ENCODE measurements at places on chromosomes 12 and 14. TPM values are rescaled to one million over a fixed set of nuclear protein-coding genes. Genes with fewer than 3 reads are reported as not detected.

The SOAT2 gene
- polyA plus RNA-seq = 0.21 TPM

The CCDC184 gene
- 1.6 TPM for polyA plus RNA-seq

The SLC6A12 gene
- polyA plus RNA-seq = 3.9 TPM

The CARMIL3 gene
- polyA plus RNA-seq = 0.98 TPM

The TMEM119 gene
- polyA plus RNA-seq = not detected

The CIROP gene
- not detected for polyA plus RNA-seq

The SLC6A13 gene
- polyA plus RNA-seq = 0.20 TPM

The KRT77 gene
- polyA plus RNA-seq = not detected

The DNAJC22 gene
- 18.0 TPM for polyA plus RNA-seq

The JPH4 gene
- polyA plus RNA-seq = not detected

The FIGNL2 gene
- polyA plus RNA-seq = 0.46 TPM

The SYNDIG1L gene
- polyA plus RNA-seq = not detected

The RTL1 gene
- 0.03 TPM for polyA plus RNA-seq

The BIN2 gene
- 0.08 TPM for polyA plus RNA-seq

The GALNT9 gene
- 2.1 TPM for polyA plus RNA-seq

The MSI1 gene
- polyA plus RNA-seq = 1.4 TPM

DNA sequence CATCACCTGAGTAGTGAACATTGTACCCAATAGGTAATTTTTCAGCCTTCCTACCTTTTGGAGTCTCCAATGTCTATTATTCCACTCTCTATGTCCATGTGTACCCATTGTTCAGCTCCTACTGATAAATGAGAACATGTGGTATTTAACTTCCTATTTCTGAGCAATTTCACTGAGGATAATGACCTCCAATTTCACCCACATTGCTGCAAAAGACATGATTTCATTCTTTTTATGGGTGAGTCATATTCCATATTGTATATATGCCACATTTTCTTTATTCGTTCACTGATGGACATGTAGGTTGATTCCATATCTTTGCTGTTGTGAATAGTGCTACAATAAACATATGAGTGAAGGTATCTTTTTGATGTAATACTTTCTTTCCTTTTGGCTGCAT lies 16.4 kb upstream of the BTG1 start:
- no peak for DNase-seq

DNA sequence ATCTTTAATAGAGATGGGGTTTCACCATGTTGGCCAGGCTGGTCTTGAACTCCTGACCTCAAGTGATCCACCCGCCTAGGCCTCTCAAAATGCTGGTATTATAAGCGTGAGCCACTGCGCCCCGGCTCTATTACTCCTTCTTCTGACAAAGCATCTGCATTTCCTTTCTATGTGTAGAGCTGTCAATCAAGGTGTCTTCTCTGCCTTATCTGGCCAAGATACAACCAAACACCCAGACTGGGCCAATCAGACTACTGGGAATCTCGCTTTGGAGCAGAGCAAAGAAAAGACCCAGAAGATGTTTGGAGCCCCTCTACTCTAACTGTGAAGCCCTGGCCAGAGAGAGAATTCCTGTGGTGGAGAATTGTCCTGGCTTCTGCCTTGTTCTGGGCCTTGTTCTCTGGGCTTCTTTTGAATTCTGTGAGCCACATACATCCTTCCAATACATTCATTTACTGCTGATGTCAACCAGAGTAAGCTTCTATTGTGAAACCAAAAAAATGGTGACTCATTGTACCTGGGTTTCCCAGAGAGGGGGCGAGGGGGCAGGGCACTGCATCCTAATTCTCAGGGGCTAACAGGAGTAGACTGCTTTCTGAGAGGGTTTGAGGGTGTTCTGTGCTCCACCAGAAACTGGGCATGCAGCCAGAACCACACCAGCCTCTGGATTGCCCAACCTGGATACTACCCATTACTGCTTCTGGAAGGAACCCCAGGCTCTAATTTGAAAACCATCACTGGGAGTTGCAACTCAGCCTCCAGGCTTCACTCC lies 18.8 kb upstream of the FLVCR2 start:
- DNase-seq = peak; percentile 70

DNA sequence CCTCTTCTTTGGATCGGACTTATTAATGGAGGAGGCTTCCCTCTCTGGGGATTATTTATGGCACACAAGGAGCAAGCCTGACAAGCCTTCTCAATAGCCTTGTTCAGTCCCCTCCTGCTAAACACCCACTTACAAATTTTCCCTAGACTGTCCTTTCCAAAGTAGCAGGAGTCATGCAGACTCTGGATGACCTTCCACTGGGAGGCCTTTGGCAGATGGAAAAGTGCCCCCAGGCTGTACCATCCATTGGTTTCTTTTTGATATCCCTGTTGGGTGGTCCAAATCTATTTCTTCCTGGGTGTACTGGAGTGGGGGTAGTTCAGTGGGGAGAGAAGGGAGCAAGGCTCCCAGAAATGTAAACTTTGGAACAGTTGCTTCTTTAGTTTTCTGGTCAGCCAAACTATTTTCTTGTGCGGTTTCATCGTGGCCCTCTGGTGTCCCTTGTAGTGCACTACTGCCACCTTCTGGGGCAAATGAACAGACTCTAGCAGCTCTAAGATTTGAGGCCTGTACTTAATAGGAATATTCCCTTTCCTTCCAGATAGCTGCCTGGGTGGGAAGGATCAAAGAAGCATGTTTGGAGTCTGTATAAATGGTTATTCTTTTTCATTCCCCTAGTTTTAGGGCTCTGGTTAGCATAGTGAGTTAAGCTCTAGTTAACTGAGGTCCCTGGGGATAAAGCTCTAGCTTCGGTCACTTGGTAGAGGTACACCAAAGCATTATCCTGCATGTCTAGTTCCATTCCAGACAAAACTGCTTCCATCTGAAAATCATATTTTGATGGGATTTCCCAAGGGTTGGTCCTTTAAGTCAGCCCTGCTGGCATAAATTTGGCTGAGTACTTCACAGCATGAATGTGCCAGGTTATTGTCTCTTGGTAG lies 409.5 kb downstream of the SLC6A15 start:
- DNase-seq = peak; percentile 25

DNA sequence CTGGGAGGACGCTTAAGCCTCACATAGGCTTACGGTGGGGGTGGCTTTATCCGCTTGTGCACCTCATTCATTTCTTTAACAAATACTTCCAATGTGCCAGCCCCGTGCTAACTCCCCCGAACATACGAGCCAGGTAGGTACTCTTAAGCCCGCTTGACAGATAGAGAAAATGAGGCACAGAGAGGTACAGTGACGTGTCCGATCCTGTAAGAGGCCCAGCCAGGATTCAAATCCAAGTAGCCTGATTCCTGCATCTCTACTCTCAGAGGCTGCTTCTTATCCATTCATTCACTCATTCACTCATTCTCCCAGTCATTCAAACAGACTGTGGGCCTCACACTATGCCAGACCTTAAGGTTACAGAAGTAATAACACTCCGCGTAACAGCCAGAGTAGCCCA lies 477 bp downstream of the OAS3 start:
- peak; percentile 24 for DNase-seq

GRCh38 chr14:100777366-100777817 lies 48.5 kb upstream of the MEG3 start:
- DNase-seq = no peak

DNA sequence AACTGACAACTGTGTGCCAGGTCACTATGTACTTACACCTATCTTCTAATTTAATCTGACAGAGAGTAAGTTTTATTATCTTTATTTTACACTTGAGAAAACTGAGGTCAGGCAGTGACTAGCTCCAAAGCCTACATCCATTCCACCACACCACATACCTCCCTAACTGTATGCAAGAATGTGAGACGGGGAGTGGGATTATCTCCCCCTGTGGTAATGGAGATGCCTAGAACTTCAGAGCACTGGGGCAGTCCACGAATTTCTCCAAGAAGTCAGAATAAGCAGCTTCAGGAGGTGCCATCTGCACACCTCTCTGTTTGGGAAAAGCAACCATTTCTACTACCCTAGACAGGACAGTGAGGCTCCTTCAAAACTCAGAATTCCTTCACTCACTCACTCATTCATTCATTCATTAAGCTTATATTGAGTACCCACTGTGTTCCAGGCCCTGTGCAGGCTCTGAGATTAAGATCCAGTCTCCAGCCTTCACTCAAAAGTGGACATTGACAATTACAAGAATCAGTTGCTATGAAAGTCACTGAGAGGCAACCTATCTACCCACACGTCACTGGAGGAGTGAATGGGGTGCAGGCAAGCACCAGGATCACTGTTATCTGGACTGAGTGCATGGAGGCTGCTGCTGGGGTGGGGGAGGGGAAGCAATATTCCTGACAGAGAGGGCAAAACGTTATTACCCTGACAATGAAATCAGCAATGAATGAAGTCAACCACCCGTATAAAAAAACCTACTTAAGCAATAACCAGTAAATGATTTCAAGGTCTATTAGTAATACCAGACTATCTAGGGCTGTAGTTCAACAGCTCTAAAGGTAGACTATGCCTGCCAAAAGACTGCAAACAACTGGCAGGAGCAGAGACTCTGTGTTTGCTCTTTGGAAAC lies 18.0 kb downstream of the SLC7A7 start:
- no peak for DNase-seq

- DNase-seq = peak; percentile 51
Measured at GRCh38 chr12:124542021-124542949, 25.1 kb downstream of the NCOR2 start.

- DNase-seq = no peak
Measured at GRCh38 chr14:57375156-57375555, 15.2 kb upstream of the NAA30 start.

- no peak for DNase-seq
Measured at GRCh38 chr12:29278673-29279420, 102.1 kb downstream of the ERGIC2 start.

GRCh38 chr12:25184132-25184531 lies 10.8 kb downstream of the DNAI7 start:
- no peak for DNase-seq

DNA sequence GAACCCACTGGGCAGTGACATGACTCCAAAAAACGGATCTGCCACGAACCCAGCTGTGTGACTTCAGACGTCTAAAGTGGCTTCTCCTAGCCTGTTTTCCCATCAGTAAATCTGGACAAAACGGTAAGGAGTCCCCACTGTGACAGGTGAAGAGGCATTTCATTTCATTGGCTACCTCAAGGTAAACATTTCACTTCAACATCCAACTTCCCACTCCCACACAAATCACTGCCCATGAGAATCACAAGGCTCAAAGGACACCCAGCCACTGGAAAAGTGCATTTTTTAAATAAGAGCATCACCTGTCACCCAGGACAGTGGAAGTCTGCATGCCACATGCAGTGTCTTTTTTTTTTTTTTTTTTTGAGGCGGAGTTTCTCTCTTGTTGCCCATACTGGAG lies 27.9 kb downstream of the HSP90AA1 start:
- DNase-seq = no peak

DNA sequence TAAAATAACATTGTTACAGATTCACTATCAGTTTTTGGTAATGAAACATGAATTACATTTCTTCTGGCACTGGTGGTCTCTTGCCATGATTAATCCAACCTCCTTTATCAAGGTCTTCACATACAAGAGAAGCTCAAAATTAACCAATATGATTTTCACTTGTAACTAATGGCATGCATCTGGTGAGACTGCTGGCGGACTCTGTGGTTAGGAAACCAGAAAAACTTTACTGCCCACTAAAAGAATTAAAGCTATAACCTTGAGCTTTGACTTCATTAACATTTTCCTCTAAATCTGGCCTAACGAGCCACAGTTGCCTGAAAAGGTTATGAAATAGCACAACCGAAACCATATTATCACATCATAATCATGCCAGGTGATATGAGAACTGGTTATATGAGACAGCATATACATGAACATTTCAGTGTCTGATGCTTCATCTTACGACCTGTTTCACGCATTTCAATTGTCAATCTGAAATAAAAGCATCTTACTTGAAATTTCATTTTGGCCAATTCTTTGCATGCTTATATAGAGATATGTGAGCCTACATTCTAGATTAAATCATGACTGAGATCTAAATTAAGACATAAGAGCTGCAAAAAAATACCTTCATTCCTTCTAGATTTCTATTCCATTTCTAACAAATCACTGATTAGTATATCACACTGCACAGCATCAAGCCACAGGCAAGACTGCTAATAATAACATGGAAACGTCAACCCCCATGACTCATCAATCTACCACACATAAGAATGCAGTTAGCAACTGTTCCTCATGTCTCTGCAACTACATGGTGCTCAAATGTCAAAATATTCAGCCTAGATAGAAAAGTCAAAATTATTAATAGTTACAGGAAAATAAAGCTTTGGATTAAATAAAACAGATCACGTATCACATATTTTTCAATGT lies 89.3 kb downstream of the OSBPL8 start:
- peak; percentile 51 for DNase-seq

- DNase-seq = no peak
Measured at GRCh38 chr14:100546051-100546443, 41.2 kb downstream of the BEGAIN start.

GRCh38 chr14:26200687-26201086 lies 397.1 kb downstream of the NOVA1 start:
- no peak for DNase-seq

DNA sequence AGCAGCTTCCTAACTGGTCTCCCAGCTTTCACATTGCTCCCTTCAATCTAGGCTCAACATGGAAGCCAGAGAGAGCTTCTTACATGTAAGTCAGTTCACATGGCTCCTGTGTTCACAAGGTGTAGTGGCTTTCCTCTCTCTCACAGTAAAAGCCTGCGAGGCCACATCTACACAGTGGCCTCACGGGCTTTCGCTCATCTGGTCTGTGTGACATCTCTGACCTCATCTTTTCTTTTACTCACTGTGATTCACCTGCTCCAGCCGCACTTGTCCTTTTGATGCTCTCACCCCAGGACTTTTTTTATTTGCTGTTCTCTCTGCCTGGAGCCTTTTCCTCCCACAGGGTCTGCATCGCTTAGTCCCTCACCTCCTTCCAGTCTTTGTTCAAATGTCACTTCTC lies 122.1 kb downstream of the SLC5A8 start:
- DNase-seq = no peak

DNA sequence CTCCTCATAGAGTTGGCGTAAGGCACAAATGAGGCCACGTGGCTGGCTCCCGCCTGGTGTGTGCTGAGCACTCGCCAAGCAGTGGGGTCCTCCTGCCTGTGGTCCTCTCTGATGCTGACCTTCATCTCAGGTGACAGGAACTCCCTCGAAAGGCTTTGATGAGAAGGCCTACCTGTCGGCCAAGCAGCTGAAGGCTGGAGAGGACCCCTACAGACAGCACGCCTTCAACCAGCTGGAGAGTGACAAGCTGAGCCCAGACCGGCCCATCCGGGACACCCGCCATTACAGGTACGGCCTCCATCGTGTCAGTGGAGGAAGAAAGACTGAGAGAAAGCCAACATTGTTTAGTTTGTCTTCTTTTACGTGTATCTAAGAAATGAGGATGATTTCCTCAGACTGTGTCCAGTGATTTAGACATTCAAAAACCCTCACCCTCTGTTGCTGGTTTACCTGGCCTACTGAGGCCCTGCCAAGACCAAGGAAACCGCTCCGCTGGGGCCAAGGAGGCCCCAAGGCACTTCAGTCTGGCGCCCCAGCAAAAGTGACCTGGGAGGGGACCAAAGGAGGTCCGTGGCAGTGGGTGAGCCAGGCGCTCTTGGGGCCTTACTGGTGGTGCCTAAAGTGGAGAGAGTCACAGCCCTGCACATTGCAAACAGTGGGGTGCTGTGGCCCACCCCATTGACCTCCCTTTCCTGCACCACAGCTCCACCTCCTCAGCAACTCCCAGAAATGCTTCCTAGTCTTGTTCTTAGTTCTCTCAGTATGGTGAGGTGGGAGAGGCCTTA lies 60.8 kb downstream of the GALNT16 start:
- DNase-seq = no peak
